Activated CD4-positive, CD25-positive, alpha-beta regulatory T cell treated with anti-CD3 and anti-CD28 coated beads, Interleukin-2, amount 50 U/mL, for 16 hours (primary cell): ENCODE measurements at places on chromosomes 1 and 21.

GRCh38 chr1:10615932-10616671 is 141.4 kb downstream of the PEX14 start:
- no peak for DNase-seq

- DNase-seq = no peak
These were observed 898.6 kb downstream of the AMY1C start for GRCh38 chr1:104648269-104648691.

DNA sequence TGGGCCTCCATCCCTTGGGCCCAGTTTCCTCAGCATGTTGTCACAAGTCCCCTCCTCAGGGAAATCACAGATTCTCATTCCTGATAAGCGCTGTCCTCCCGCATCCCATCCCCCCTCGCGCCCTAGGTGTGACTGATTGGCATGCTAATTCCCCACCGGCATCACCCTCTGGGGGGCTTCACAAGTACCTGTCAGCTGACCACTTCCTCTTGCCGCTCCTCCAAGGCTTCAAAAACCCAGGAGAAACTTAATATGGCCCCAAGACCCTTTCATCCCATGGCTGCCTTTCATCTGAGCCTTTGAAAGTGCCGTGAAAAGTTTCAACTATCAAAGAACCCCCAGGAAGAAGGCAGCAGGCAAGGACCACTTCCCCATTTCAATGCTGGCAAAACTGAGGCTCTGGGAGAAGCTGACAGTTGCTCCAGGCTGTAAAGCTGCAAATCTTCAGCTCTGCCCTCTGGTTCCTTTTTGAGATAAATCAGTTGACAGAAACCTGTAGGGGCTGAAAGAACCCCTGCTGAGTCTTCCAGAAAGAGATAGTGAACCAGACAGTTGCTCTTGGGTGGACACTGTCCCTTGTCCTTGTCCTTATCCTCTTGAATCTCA is 12.8 kb upstream of the MIXL1 start:
- DNase-seq = no peak

DNA sequence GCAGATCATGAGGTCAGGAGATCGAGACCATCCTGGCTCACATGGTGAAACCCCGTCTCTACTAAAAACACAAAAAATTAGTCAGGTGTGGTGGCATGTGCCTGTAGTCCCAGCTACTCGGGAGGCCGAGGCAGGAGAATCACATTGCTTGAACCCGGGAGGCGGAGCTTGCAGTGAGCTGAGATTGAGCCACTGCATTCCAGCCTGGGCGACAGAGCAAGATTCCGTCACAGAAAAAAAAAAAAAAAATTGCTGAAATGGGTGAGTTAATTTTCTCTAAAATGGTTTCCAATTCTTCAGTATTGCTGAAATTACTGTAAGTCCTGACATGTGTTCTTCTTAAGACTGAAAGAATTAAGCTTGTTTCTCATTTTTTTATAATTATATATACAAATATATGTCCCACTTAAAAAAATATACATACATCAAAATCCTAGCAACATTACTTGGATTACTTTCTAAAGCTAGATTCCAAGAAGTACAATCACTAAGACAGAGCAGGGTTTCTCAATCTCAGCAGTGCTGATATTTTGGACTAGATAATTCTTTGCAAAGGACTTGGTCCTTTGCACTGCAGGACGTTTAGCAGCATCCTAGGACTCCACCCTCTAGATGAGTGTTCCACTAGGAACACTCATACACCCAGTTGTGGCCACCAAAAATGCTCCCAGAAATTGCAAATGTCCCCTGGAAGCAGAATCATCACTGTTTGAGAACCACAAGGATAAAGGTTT is 24.8 kb downstream of the ZNHIT6 start:
- no peak for DNase-seq

DNA sequence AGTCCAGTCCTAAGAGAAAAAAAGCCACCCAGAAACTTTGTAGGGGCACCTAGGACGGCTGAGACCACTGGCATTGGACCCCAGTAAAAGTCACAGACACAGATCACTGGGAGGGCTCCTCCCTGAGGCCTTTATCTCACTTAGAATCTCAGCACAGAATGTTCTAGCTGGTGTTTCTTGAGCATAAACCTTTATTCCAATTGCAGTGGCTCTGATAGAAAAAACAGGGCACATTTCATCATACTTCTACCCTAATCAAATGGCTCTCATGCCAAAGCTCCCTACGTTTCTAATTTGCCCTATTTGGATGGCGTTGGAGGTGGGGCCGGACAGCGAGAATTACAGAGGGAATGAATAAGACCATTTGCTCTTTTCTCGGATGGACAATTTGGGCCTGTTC is 53.8 kb downstream of the NGF start:
- DNase-seq = no peak
